Omental fat pad (tissue), 4 donors: ENCODE measurements at places on chromosomes 2 and 18.

DNA sequence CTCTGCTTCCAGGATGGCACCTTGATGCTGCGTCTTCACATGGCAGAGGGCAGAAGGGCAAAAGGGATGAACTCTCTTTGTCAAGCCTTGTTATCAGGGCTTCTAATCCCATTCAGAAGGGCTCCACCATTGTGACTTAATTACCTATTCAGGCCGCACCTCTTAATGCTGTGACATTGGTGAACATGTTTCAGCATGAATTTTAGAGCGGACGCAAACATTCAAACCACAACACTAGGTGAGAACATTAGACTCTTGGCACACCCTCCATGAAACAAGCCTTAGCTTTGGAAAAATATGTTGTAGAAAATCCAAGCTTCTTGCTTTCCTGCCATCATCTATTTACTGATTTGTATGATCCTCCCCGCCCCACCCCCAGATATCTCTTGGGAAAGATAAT lies 17.9 kb downstream of the DAW1 start:
- no peak for DNase-seq

DNA sequence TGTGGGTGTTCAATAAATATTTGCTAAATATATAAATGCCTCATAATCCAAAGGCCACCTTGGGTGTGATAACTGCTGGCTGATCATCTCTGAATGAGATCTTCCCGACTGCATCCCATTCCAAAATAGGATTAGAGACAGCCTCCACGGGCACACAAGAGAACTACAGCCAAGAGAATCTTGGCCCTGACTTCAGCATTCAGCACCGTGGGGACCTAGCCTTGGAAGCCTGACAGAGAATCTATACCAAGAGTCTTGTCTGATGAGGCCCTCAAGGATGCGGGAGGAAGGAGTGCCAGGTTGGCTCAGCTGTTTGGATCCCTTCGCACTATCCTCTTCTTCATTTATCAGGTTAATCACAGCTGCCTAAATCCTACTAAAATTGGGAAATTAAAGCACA lies 85.8 kb downstream of the RBM43 start:
- no peak for DNase-seq

DNA sequence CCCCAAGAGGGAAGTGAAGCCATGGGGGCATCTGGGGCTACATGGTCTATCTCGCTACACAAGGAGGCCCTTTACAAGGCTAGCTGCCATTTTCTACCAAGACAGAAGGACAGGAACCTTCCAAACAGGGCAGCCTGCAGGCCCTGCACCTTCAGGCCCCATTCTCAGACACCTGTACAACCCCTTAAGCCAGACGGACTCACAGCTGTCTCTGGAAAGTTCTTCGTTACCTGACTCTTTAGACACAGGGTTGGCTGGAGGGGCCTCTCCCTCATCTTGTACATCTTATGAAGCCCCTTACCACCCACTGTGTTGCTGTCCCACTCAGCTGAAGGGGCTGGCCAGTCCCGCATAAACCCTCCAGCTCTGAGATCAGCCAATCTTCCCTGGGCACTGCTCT lies 17.2 kb downstream of the TMEM127 start:
- no peak for DNase-seq

GRCh38 chr18:3458952-3459853 lies 9.2 kb downstream of the TGIF1 start:
- no peak for DNase-seq

DNA sequence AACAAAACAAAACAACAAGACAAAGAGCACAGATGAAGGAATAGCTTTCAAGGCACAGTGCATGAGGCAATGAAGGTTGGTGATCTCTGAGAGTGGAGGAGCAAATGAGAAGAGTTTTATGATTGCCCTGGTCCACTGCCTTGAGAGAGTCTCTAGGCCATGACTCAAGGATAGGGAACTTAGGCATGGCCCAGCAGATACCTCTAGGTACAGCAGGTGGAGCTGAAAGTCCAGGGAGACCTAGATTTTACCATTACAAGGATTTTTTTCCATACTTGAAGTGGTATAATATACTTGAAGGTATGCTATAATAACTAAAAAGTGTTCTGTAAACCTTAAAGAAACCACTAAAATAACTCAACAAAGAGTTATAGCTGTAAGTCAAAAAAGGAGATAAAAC lies 239.5 kb upstream of the KLHL29 start:
- DNase-seq: no peak

GRCh38 chr2:192195548-192196418 lies 1.1 kb upstream of the TMEFF2 start:
- no peak for DNase-seq

- DNase-seq: no peak
Measured at GRCh38 chr2:239908744-239909143, 116.4 kb downstream of the NDUFA10 start.

DNA sequence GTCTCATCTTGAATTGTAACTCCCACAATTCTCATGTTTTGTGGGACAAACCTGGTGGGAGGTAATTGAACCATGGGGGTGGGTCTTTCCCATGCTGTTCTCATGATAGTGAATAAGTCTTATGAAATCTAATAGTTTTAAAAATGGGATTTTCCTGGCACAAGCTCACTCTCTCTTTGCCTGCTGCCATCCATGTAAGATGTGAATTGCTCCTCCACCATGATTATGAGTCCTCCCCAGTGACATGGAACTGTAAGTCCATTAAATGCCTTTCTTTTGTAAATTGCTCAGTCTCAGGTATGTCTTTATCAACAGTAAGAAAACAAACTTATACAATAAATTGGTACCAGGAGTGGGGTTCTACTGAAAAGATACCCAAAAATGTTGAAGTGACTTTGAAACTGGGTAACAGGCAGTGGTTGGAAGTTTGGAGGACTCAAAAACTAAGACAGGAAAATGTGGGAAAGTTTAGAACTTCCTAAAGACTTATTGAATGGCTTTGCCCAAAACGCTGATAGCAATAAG lies 601.4 kb downstream of the ZEB2 start:
- no peak for DNase-seq

DNA sequence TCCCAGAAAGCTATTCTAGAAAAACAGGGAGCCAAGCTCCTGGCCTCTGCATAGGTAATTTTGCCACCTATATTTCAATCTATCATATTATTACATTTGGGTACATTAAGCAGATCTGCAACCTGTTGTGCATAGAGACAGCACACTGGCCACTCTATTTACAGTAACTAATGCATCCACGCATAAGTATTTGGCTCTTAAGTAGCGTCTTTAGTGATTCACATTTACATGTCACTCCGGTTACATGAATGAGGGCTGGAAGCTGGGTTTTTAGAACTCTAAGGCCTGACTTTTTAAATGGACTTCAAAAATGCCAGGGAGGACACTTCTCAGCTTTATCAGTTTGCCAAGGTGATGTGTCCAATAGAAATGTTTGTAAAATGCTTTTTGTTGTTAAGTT lies 97.7 kb downstream of the NYAP2 start:
- DNase-seq: no peak

GRCh38 chr2:238596571-238597551 lies 170.1 kb downstream of the ASB1 start:
- DNase-seq: no peak

- DNase-seq: no peak
Measured at GRCh38 chr2:23523373-23524260, 138.6 kb downstream of the KLHL29 start.

- DNase-seq: no peak
Measured at GRCh38 chr18:32093102-32093511, 1.4 kb downstream of the RNF138 start.

DNA sequence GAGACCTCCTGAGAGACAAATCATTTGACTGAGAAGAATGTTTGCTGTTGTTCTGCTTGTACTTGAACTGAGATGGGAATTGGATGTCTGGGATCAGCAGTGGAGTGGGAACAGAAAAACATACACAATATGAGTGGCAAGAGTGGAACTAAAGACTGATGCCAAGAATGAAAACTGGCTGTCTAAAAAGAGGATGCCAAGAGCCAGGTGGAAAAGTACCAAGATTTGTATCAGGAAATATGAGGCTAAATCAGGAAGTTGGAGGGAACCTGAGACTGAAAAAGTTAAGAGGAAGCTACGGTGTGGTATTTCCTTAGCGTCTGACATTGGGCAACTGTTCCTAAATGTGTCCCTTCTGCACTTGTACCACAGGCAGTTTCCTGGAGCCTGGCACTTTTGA lies 440.9 kb upstream of the CELF4 start:
- no peak for DNase-seq

DNA sequence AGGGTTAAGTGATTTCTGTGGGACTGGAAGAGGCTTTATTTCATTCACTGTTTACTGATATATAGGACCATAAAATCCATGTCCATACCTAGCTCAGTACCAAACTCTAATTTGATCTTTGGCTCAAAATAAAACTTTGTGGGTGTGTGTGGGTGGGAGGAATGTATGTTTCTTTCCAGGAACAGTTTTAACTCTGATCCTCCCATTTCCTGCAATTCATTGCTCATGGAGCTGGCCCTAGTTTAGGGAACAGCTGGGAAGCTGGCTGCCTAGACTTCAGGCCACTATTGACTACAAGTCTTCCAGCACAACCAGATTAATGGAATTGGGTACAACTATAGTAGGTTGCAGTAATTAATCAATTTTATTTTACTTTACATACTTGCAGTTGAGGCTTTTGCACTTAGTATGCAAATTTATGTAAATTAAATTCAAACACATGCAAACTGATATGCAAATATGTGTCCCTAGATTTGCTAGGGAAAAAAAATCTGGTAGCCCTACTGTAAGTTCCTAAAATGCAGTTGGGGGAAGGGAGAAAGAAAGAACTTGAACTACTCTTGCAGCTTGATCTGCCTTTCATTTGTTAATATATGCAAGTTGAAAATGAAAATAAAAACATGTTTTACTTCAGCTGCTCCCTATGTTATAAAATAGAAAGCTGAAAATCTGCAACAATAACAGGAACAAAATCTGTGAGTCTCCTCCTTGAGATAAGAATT lies 1070.3 kb upstream of the CELF4 start:
- no peak for DNase-seq

GRCh38 chr2:205190528-205190927 lies 491.8 kb upstream of the NRP2 start:
- no peak for DNase-seq

GRCh38 chr2:206993964-206994363 lies 54.6 kb downstream of the CPO start:
- DNase-seq: no peak

- DNase-seq: no peak
Measured at GRCh38 chr2:195559431-195559914, 97.6 kb upstream of the SLC39A10 start.

DNA sequence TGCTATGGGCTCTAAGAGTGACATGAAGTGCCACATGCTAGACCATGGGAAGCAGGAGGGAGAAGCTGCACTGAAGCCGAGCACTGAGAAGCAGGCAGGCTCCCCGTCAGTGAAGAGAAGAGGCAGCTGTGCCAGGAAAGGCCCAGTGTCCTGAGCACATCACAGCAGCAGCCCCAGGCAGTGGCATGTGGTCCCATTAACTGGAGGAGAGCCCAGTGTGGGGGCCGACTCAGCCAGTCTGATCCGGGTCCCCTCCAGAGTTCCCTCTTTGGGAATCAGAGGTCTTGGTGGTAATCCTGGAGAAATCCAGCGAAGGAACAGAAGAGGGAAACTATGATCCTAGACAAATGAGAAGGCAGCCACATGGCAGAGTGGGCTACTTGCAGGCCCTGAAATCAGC lies 96.7 kb upstream of the ACAA2 start:
- no peak for DNase-seq

DNA sequence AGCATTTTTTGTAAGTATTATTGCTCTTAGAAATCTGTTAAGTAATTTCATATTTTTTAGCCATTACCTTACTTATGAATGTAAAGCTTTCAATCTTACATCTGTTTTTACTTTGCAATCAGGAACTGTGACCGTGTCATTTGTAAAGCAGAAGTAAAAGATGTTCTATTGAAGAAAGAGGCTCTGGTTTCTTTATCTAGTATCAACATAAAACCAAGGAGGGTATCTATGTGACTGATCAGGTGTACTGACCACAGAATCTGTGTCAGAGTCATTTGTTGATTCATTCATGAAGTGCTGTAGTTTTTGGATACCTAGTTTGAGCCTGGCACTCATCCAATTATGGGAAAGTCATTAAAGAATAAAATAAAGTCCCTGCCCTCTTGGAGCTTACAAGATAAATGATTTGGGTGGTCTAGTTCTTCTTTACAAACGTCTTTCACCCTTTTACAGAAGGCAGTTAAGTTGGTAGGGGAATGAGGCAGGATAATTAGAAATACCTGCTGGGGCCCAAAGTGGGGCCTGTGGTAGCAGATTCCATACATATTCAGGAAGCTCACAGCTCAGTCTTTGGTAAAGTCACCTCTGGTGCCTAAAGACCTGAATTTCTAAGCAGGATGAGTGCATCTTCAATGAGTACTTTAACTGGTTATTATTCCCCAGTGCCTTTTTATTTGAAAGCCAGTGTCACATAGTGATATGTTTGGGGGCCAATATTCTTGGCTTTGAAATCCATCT lies 260.6 kb upstream of the NT5C1B start:
- DNase-seq: no peak

- DNase-seq: no peak
Measured at GRCh38 chr2:137893145-137893544, 71.1 kb upstream of the HNMT start.

GRCh38 chr2:8487461-8487932 lies 194.4 kb upstream of the ID2 start:
- no peak for DNase-seq

GRCh38 chr18:9854801-9855676 lies 30.7 kb upstream of the TXNDC2 start:
- no peak for DNase-seq

DNA sequence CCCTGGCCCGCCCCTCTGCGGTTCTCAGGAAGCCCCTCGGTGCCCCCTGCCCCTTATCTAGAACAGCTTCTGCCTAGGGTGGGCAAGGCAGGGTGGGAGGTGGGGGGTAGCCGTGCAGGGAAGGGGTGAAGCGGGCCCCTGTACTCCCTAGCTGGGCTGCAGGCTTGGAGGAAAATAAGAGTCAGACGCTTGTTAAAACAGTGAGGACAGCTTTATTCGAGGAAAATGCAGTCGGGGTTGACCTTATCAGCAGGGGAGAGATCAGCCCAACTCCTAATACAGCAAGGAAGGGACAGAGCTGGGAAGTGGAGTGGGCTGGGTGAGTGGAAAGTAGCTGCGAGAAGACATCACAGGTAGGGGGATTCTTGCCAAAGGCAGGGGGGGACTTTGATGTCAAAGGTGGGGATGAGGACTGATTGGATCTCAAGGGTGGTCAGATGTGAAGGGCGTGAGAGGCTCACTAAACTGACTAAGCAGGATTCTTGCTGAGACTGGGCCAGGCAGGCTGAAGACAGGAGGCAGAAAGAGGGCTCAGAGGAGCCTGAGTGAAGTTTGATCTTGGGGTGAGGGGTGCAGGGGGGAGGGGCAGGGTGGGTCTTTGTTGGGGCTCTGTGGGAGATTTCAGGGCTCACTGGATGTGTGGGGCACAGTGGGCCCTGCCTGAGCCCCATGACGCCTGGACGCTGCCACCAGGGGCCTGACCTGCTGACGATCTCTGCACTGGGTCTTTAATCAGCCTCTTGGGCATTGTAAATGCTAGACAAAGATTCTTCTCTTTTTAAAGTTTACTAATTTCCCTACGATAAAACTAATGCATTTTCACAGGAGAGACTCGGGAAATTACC lies 29.9 kb downstream of the HPCAL1 start:
- no peak for DNase-seq

GRCh38 chr18:46429649-46430224 lies 227.3 kb downstream of the LOXHD1 start:
- no peak for DNase-seq

- DNase-seq: no peak
Measured at GRCh38 chr2:43032213-43033015, 194.0 kb downstream of the ZFP36L2 start.

- DNase-seq: no peak
Measured at GRCh38 chr2:54012538-54013141, 41.8 kb upstream of the PSME4 start.
